Large intestine (tissue), 12 donors: ENCODE measurements at places on chromosomes 3 and 15.

- no peak for DNase-seq
Measured at GRCh38 chr3:34256021-34256420, 457.6 kb downstream of the PDCD6IP start.

GRCh38 chr3:173932624-173933023 is 535.1 kb downstream of the NLGN1 start:
- no peak for DNase-seq

DNA sequence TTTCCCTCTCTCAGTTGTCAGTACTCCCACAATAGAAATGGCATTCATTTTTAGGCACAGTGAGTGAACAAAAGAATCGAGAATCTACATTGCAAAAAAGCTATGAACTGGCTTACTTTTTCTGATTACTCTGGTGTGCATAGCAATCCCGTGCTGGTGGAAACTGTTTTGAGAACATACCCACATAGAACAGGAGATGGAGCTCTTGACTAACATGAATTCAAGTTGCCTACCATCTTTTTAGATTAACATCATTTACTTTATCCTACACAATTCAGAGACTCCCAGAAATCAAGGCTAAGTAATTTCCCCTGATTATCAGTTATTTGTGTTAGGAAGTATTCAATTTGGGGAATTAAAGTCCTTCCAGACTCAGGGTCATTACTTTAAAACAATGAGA is 326.6 kb downstream of the ARPP21 start:
- DNase-seq = peak; percentile 28

GRCh38 chr3:15007681-15008141 is 57.4 kb downstream of the MRPS25 start:
- DNase-seq = no peak

DNA sequence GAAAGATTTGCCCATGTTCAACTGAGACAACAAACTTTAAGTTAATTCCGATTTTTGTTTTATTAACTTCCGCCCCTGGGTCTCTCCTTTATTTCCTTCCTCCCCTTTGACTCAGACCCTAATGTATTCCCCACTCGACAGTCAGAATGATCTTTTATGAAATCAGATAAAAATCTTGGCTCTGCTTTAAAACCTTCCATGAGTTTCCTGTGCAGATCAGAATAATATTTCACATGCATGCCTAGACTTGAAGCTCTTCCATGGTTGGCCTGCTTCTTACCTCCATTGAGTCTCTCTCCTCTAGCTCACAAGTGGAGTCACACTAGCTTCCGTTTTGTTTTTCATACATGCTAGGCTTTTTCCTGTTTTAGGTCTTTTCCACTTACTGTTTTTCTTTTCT is 116.8 kb upstream of the SPATA16 start:
- no peak for DNase-seq

DNA sequence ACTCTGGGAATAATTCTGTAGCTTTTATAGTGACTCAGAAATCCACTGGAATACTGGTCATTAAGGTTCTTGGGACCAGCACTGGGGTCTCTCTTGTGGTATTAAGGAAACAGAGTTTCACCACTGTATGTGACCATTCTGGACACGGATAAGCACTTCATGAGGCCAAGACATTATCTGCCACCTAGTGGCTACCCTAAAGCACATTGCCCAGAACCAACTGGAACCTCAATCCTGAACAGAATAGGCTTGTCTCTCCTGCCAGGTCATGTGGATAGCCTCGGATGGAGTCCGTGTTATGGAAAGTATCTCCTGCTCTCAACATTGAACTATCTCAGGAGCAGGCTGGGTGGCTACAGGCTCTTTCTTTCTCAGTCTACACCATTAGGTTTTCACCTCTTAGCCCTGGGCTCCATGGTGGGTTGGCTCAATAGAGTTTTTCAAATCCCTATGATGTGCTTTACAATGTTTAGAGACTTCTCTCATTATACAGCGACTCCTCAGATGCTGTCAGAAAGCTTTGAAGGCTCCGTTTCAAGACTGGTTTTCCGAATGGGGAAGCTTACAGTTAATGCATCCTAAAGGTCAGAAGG is 167.6 kb upstream of the ST8SIA2 start:
- peak; percentile 8 for DNase-seq
